ENCODE measurements at places on chromosomes 11 and 22. TPM values are rescaled to one million over a fixed set of nuclear protein-coding genes. Genes with fewer than 3 reads are reported as not detected.

GRCh38 chr11:47448566-47449427 lies at the start of gene RAPSN:
Gene RAPSN (minus strand): TSS chr11:47449136. CDS start chr11:47448964, 172 bp downstream.
- H3K27me3 ChIP-seq = no peaks in the 10 kb centered on the region
- DNase-seq = peak; percentile 83
- peaks cover 13% of the 10 kb centered on the region for H3K36me3 ChIP-seq

- H3K4me1 ChIP-seq = peaks cover 6% of the 10 kb centered on the region
- H3K27ac ChIP-seq = no peak overlapping the region
- DNase-seq = no peak
- H3K36me3 ChIP-seq = no peaks in the 10 kb centered on the region
- peaks cover 43% of the 10 kb centered on the region for H3K27me3 ChIP-seq
- no peak overlapping the region for H3K4me3 ChIP-seq
Observed at GRCh38 chr11:113477321-113477720, 2.1 kb upstream of the DRD2 start.

- H3K27ac ChIP-seq = no peak overlapping the region
- DNase-seq = no peak
- no peak overlapping the region for H3K4me3 ChIP-seq
- H3K36me3 ChIP-seq = no peaks in the 10 kb centered on the region
Observed at GRCh38 chr11:108897071-108897481, 232.2 kb downstream of the DDX10 start.

The DDI1 gene
- total RNA-seq = not detected

The TSSK2 gene
- total RNA-seq = 0.04 TPM

The LRP4 gene
- total RNA-seq = 11.1 TPM

All from muscle of leg (tissue), 16 donors.